PC-9 (cell line): ENCODE measurements at places on chromosomes 3 and 15. TPM values are rescaled to one million over a fixed set of nuclear protein-coding genes. Genes with fewer than 3 reads are reported as not detected.

- no peak for DNase-seq
Observed at GRCh38 chr15:101486696-101487459, 2.6 kb downstream of the PCSK6 start.

- DNase-seq: peak; percentile 39
Observed at GRCh38 chr3:131705558-131706051, 202.8 kb upstream of the MRPL3 start.

DNA sequence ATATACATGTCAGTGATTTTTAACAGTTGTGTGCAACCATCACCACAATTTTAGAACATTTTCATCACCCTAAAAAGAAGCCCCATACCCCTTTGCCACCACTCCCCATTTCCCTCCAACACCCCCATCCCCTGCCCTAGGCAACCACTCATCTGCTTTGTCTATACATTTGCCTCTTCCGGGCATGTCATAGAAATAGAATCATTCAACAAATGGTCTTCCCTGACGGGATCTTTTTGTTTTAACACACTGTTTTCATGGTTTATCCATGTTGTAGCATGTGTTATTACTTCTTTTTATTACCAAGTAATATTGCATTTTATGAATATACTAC lies 4.0 kb downstream of the VILL start:
- no peak for DNase-seq

The CIP2A gene
- total RNA-seq: 40.6 and 41.1 TPM in 2 replicates

DNA sequence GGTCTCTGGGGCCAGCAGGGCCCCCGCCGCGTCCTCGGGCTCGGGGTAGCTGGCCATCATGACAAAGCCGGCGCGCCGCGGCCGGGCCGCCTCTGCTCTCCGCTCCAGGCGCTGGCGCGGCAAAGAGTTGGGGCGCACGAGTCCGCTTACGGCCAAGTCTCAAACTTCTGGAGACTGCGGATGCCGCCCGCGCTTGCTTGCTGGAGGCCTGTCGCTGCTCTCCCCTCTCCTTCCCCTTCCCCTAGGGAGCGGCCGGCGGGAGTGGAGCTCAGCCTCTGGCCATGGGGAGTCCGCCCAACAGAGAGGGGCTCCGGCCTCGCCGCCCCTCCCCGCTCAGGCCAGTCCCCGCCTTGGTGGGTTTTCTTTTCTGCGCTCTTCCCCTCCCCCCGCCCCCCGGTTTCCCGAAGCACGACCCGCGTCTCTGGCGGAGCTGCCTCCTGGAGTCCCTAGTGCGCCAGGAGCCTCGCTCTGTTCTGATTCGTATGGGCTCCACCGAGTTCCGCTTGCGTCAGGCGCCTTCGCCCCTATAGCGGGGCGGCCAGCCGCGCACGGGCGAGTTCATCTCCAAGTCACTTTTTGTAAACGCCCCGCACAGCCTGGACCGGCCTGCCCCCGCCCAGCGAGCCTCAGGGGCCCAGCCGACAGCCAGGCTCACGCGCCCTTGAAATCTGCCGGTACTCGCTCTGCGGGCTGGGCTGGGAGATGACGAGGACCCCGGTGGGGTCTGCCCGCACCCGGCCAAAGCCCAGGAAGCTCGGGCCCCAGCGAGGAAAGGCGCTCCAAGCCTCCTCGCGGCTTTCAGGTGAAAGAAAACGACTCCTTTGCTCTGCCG lies at the start of the genes FOXL2 and FOXL2NB:
TSS of gene FOXL2 (minus strand) at position 475 of the 832 bp plus-strand sequence. CDS start at position 60, 415 bp downstream.
TSS of gene FOXL2NB (plus strand) at position 555 of the 832 bp plus-strand sequence. CDS start at position 703, 148 bp downstream.
- DNase-seq: no peak

- DNase-seq: peak; percentile 54
Observed at GRCh38 chr15:76199106-76200082, 111.9 kb downstream of the ETFA start.

The GHSR gene
- total RNA-seq: not detected in 2 replicates

- DNase-seq: no peak
Observed at GRCh38 chr3:54671511-54671910, 256.3 kb downstream of the LRTM1 start.

- no peak for DNase-seq
Observed at GRCh38 chr15:75597667-75598341, 18.7 kb upstream of the PTPN9 start.

The PIGZ gene
- 2.1 and 5.6 TPM in 2 replicates for total RNA-seq

GRCh38 chr15:56984681-56985481 lies 66.4 kb downstream of the TCF12 start:
- no peak for DNase-seq

The FOXL2NB gene
- 0.09 and 0.18 TPM in 2 replicates for total RNA-seq

DNA sequence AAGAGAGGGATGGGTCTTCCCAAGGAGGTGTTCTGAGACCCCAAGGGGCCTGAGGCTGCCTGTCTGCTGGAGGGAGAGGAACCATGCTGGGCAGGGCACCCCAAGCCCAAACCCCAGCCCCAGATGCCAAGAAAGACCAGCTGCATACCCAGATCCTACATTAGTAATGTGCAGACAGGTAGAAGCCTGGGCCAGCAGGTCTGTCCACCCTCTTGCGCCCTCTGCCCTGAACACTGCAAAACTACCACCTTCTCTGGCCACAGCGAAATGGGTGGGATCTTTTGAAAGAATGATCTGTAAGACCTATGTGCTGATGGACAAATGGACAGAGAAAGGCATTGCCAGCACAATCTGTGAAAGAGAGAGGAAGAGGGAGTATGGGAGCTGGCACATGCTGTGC lies 283.2 kb downstream of the EPHB1 start:
- DNase-seq: no peak

The FAM240A gene
- not detected in 2 replicates for total RNA-seq

The FBN1 gene
- 1.3 TPM in 2 replicates for total RNA-seq

The CELF6 gene
- total RNA-seq: not detected in 2 replicates

The HESX1 gene
- total RNA-seq: 3.4 and 4.4 TPM in 2 replicates

DNA sequence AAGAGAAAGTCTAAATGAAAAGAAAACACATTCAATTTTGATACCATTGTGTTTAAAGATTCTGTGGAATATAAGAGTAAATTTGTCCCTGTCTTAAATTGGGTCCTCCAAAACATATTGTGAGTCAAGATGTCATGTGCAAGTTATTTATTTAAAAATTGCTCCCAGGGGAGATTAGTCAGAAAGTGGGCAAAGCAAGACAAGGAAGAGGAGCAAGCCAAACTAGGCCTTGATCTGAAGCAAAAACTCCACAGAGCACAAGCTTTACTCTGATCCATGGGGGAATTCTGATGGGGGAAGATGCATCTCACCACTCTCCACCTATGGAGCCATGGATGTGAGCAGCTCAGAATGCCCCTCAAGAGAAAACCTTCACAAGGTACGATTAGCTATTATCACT lies 342.8 kb upstream of the IL12A start:
- no peak for DNase-seq
